ENCODE measurements at places on chromosomes 3 and 15.
A peak's percentile ranks its signal among the peaks of the same experiment; 100 is the strongest.

GRCh38 chr15:41558400-41559238 lies at the start of gene TYRO3:
Gene TYRO3, plus strand, starts transcription at chr15:41559212. Its CDS starts 46 bp downstream, at chr15:41559258.
- DNase-seq: peak; percentile 67

DNA sequence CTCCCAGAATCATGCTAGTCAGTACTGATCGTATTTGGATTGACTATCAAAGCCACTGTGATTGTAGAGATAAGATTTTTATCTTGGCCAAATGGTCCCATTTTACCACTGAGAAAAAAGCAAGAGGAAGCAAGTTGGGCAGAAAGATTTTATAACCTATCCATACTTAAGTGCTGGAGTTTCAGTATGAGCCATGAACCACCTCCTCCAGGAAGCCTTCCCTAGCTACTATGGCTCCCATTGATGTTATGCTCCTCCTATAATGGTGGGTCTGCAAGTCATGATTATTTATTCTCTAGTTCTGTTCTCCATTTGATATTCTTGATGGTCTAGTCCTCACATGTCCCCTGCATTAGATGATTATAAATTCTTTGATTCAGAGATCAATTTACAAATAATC lies 6.6 kb downstream of the MEGF11 start:
- no peak for DNase-seq

GRCh38 chr3:95965704-95966336 lies 848.6 kb upstream of the EPHA6 start:
- no peak for DNase-seq

GRCh38 chr15:24752354-24752753 lies 76.8 kb downstream of the NPAP1 start:
- no peak for DNase-seq

DNA sequence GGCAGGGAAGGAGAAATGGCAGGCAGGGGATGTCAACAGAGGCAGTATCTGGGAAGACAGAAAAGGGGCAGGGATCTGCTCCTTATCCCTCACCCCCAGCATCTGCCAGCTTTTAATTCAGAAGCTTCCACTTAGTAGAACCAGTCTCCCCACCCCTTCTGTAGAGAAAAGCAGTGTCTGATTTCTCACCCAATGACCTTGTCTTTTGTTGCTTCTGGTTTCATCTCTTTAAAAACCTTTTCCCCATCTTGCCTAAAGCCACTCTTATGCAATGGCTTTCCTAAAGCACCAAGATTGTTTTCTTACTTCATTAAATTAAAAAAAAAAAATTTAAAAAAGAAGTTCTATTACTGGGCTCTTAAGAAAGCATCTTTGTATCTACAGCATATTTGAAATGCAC lies 27.8 kb downstream of the ARHGEF3 start:
- DNase-seq: no peak

- no peak for DNase-seq
These were observed 66.4 kb downstream of the PRTG start for GRCh38 chr15:55676507-55676906.

DNA sequence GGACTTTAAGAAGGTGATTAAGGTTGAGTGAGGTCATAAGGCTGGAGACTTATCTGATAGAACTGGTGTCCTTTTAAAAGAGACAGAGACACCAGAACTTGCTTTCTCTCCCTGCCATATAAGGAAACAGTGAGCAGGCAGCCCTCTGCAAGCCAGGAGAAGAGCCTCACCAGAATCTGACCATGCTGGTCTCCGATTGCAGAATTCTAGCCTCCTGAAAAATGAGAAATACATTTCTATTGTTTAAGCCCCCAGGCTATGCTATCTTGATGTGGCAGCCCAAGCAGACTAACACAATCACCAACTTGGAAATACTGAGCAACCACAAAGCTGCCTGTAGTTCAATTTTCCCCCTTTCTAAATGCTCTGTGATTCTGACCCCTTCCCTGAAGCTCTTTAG lies 161.4 kb upstream of the RARB start:
- no peak for DNase-seq

DNA sequence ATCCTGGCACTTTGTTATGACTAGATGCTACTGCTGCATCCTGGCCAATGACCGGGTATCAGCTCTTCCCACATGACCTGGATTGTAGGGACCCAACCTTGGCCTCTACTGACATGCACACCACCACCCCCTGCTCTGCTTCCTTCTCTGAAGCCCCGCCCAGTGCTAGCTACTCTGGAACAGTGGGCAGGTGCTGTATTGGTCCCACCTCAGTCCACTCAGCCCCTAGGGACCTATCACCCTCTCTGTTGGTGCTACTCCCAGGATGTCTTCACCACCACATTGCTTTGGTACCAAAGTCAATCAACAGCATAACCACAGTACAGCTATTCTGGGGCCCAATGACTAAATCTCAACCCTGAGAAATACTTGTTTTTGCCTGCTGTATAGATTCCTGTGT lies 170.2 kb upstream of the PRICKLE2 start:
- no peak for DNase-seq

- no peak for DNase-seq
These were observed 20.7 kb upstream of the PPARG start for GRCh38 chr3:12268049-12268735.

- peak; percentile 85 for DNase-seq
These were observed 7.3 kb upstream of the ZBTB38 start for GRCh38 chr3:141360888-141361598.

- peak; percentile 74 for DNase-seq
These were observed 3.0 kb upstream of the SHC4 start for GRCh38 chr15:48966595-48967301.

DNA sequence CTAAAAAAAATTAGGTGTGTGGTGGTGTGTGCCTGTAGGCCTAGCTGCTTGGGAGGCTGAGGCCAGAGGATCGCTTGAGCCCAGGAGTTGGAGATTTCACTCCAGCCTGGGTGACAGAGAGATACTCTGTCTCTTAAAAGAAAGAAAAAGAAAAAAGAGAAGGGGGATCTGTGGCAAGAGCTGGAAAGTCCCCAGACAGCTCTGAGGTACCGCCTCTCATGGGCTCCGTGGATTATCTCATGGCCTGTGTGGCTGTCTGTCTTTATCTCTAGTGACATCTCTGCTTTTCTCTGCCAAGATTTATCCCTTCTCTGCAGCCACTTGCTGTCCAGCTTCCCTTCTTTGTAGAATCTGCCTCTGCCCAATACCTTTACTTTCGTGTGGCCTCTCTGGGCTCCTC lies 5.7 kb downstream of the EXOSC7 start:
- DNase-seq: no peak

- DNase-seq: no peak
These were observed 29.1 kb upstream of the SRP14 start for GRCh38 chr15:40067921-40068624.

- DNase-seq: no peak
These were observed 753.5 kb downstream of the NAALADL2 start for GRCh38 chr3:175612487-175613196.

DNA sequence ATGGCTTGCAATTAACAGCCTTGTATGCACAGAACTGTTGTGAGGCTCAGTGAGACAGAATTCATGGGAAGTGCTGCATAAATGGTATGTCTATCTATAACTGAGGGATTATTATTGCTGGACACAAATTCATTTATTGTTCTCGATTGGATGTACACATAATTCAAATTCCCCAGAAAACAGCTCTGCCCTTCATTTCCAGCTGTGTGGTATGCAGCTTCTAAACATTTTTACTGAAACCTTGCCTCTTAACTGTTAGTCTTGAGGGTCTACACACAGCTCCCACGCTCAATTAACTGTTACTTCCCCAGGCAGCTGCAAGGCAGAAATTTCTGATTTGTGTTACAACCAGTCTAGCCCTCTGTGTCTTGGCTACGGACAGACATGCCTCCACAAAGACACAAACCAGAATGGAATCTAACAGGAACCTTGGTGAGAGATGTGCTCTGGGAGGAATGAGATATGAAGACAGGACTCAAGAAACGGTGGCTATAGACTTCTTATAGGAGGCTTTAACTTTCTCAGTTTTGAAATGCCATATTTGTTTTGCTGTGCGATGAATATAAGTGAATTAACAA lies 139.7 kb upstream of the TBL1XR1 start:
- DNase-seq: peak; percentile 4

DNA sequence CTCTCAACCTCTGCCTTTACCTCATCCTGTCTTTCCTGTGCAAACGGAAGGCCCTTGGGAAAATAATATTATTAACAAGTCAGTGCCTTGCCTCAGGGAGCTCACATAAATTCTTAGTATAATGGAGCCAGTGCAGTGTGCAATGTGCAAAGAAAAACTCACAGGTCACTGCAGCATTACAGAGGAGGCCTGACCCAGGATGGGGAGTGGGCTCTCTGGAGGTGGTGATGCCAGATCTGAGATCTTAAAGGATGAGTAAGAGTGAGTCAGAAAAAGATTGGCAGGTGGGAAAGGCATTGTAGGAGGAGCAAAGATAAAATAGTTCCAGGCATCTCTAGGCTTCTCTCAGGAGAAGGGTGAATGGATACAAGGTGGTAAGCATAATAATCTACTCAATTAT lies 185.6 kb upstream of the ADAMTS9 start:
- DNase-seq: no peak

GRCh38 chr3:82058809-82059208 lies 297.4 kb upstream of the GBE1 start:
- no peak for DNase-seq

GRCh38 chr3:65078748-65079147 lies 390.9 kb upstream of the ADAMTS9 start:
- no peak for DNase-seq

DNA sequence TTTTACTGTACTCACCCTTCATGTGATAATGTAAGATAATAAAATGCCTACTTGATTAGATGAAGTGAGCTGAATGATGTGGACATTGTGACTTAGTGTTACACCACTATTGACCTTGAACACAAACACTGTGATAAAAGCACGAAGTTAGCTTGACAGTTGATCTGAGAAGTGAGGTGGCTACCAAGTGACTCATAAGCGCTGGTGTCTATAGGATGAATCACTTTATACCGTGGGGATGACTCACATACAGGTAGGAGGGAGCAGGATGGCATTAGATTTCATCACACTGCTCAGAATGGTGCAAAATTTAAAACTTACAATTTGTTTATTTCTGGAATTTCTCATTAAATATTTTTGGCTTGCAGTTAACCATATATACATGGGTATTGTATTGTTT lies 174.7 kb upstream of the CNTN3 start:
- no peak for DNase-seq

- DNase-seq: peak; percentile 63
These were observed 331 bp downstream of the RNU6-1 start for GRCh38 chr15:67839499-67839928.

- DNase-seq: peak; percentile 84
These were observed 92.0 kb downstream of the PLXNA1 start for GRCh38 chr3:127074900-127075360.

GRCh38 chr15:68712886-68713285 lies 107.8 kb downstream of the ANP32A start:
- no peak for DNase-seq

DNA sequence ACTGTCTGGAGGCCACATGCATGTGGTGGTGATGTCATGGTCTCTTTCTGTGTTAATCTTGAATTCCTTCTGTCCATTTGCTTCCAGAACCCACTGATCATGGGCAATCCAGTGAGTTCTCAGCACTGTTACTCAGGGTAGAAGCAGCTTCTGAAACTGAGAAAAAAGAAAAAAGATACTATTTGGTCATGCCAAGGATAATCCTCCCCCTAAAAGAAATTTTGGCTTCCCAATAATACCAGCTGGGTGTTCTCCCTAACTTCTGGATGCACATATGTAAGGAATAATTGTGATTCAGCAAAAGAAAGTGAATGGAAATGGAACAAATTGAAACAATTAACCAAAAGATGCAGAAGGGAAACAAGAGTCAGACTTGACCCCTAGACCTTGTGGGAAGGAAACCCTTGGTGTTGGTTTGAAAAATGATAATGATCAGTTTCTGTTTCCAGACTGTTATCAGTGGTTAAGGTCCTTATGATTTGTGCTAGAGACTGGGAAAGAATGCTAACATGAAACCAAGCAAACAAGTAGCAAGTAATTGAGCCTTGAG lies 92.3 kb downstream of the RBMS3 start:
- DNase-seq: no peak

DNA sequence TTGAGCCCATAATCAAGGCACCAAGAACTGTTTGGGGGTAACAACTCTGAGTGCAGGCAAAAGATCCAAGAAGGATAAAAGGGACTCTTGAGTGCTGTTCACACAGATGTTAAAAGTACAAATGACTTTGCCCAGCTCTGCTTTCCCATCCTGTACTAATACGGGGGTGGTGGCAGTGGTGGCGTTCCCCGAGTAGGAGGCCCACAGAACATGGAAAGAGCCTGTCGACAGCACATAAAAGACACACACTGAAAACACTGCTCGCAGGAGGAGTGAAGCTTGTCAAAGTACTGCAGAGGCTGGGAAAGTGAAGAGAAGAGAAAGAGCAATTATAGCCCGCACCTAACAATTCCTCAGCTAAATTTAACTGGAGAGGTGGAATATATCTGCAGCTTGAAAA lies 40.9 kb downstream of the HACD2 start:
- no peak for DNase-seq

DNA sequence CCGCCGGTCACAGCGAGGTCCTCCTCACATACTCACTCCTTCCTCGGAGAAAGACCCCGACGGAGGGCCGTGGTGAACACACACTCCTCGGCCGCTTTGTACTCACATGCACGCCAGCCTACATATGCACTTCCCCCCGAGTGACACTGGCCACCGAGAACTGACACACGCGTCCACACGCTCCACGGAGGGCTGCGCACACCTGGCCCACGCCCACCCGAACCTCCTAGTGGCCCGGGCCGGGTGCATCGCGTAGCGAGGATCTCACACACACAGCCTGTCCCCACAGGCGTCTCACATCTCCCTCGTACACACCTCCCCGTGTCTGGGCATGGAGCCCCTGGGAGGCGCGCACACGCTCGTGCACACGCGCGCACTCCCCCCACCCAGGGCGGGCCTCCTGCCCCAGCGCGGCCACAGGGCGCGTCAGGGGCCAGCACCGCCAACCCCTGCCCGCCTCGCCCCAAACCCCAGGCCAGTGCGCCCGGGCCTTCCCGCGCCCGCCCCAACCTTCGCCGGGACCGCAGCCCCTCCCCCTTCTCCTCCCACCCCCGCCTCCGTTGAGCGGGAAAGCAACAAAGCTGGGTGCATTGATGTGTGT lies 411 bp upstream of the C3orf70 start:
- DNase-seq: peak; percentile 18

All from hematopoietic multipotent progenitor cell treated with erythropoietin and hydrocortisone succinate and interleukin-3 and kit ligand, for 6 days (in vitro differentiated cells).